NCI-H2171 treated with DMSO at 0.1 percent for 48 hours (cell line): ENCODE measurements at places on chromosomes 12 and 14.

DNA sequence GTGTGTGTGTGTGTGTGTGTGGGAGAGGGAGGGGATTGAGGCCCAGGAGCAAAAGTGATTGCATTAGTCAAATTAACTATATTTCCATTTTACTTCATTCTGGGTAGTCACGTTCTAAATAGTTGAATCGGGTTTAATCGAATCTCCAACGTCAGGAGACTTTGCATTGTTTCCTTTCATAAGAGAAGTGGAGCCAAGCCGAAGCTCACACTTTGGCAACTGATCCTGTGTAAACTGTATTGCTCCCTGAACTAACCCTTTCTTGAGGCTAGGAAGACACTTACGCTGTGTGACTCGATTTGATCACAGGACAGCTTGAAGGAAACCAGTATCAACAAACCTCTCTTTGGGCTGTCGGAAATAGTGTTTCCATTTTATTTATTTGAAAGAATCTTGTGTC, 363.4 kb upstream of the ATP2B1 start:
- DNase-seq, result no peak

DNA sequence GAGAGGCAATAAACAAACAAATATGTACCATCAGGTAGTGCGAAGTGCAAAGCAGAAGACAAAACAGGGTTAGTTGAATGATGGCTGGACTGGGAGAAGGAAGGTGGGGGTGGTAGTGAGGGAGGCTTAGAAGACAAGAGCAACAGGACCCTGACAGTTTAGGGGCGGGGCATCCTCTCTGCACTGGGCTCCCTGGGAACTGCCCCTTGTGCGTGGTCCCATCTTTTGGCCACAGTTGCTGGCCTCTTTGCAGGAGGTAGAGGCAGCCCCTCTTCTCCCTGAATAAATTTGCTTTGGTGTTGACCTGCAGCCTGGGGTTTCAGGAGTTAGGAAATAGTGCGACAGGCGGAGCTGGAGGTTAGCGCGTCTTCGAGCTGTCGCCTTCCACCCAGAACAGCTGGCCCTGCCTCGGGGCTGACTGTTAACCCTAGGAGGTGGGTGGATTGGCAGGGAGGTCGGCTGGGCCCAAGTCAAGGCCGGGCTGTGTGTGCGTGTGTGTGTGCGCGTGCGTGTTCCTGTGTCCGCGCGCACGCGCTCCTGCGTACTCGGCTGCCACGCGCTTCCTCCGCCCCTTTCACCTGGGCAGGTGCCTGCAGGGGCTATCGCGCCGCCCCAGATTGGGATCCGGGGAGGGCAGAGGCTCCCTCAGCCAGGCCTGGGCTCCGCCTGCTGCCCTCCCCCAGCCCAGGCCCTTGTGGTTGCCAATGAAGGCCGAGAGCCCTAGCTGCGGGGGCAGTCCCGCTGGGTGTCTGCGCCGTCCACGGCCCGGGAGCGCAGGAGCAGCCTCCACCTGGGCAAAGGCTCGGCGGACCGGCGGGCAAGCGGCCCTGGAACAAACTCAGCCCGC, 180.8 kb downstream of the ADCK1 start:
- peak; percentile 92 for DNase-seq

GRCh38 chr14:101406921-101407320, 154.4 kb upstream of the DIO3 start:
- no peak for DNase-seq

- peak; percentile 52 for DNase-seq
These were observed 30.6 kb upstream of the RPLP0 start for GRCh38 chr12:120231316-120232011.

DNA sequence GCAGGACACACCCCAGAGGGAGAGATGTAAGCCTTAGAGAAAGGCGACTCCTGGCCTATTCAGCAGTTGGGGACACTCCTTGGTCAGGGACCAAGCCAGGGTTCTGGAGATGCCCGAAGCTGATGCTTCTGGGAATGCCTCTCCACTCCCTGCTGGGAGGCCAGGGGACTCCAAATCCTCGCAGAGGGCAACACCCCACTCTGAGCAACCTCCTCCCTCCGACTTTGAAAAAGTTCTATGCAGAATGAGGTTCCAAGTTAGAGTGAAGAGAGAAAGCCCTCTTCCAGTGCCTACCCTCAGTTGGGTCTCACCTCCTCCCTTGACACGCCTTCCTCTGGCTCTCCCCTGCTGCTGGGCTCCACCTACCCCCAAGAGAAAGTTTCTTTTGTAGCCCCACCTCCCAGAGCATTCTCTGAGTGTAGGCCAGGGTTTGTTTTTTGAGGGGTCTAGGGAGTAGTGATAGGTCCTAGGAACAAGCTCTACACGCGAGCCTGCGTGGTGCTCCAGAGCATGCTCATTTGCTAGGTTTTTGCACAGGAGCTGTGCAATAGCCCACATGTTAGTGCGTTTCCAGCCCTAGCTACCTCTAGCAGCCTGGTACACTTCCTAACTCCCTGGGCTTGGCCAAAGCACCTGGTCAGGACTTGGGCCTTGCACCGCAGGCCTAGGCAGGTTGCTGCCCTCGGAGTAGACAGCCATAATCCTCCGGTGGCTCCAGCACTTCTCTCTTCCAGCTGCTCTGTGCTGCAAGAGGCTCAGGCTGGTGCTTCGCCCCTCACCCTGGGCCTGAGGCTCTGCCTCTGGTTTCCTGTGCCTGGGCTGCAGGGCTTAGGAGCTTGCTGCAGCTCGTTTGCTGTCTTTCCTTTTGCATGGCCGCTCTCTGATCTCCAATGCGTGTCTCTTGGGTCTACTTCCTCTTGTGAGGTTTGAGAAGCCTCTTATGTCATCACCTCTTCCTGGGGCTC, 590 bp upstream of the CEBPE start:
- DNase-seq, result no peak
